Stimulated activated CD4-positive, alpha-beta T cell treated with anti-CD3 and anti-CD28 coated beads, TNF-alpha, amount 100 ng/mL, for 1 hour (primary cell): ENCODE measurements at places on chromosomes 1 and 21.

DNA sequence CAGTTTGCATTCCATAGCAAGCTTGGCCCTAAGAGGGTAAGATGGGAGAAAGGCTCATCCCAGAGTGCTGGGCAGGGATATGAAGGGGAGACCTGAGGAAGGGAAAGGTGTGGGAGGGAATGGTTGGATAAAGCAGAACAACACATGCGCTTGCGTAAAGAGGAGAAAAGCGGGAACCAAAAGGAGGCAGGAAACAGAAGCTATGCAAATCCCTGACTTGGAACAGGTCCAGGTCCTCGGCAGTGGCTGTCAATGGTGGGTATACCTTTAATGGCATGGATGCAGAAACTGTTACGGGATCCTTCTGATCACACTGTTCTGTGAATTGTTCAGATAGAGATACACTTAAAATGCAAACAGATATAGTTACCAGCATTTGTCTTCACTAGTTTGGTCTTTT is 455.6 kb downstream of the SIPA1L2 start:
- no peak for DNase-seq

GRCh38 chr1:202150187-202150586 is 5.7 kb upstream of the ARL8A start:
- no peak for DNase-seq

GRCh38 chr1:211118407-211119102 is 15.4 kb downstream of the KCNH1 start:
- DNase-seq = no peak

GRCh38 chr1:153087652-153088051 is 6.7 kb downstream of the SPRR2E start:
- DNase-seq = no peak

- DNase-seq = no peak
Measured at GRCh38 chr1:176656257-176656995, 193.5 kb downstream of the PAPPA2 start.
